ENCODE measurements at places on chromosomes 11 and 22.

DNA sequence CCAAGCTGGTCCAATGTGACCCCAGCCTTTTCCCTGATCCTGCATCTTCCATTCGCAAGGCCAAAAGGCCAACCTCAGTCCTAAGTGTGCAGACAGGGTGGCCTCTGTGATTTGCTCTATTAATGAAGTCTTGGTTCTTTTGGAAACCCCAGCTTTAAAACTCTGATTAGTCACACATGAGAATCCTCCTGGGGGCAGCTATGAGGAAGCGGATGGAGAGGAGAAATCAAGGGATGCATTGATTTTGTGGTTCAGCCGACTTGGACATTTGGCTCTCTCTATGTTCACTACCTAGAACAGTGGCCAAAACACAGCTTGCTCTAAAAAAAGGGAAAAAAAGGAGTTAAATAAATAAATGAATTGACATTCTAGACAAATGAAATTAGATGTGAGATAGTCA, 98.6 kb upstream of the USP47 start:
- DNase-seq, result no peak

DNA sequence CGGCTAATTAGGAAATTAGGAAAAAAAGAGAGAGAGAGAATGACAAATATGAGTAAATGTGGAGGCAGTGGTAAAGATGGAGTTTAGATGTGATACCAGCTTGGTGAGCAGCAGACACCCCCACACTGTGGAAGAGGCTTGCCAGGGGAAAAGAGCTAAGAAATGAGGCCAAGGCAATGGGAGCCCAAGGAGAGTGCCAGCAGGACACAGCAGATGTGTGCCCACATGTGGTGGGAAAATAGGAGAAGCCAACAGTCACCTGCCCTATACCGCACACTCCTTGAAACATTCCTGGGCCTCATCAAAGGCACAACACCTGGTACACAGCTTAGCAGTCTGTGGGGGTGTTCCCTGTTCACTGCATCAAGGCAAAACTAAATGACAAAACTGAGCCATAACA, 104.9 kb downstream of the FAM76B start:
- no peak for DNase-seq

GRCh38 chr22:40263191-40263590, 83.1 kb upstream of the ADSL start:
- DNase-seq, result no peak

DNA sequence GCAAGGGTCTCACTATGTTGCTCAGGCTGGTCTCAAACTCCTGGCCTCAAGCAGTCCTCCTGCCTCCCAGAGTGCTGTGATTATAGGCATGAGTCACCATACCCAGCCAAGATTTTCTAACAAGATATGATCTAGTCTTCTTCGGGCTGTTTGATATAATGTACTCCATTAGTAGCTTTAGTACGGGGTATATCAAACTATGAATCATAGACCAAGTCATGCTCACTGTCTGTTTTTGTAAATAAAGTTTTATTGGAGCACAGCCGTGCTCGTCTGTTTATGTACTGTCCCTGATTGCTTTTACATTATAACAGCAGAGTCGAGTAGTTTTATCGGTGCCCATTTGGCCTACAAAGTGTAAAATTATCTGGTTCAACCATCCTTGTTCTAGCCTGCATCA, 43.9 kb upstream of the GRIK4 start:
- no peak for DNase-seq

DNA sequence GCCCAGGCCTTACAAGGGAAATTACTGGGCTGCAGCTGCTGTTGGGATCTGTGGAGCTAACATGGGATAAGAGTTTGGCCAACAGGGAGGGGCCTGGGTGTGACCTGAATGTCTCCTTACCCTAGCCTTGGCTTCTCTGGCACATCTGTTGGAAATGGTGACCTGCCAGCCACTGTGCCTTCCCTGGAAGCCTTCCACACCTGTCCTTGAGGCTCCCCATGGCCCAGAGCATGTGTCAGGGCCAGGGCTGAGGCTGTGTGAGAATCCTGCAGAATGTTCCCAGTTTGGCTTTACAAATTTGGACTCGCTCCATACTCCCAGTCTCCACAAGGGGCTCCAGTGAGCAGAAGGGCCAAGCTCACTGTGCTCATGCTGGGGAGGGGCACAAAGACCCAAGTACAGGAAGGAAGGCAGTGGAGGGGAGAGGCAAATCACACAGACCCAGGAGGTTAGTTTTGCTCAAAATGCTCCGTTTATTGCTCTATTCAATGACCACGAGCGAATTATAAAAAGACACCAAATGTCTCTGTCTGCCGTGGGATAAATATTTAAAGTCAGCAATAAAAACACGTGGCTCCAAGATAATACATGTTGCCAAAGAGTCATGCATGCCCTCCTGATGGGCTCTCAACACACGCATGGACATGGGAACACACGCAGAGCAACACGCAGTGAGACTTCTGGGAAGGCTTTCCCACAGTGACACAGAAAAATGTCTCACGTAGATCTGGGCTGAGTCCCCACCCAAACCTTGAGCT, 1.7 kb upstream of the IGSF22 start:
- peak; percentile 37 for DNase-seq

DNA sequence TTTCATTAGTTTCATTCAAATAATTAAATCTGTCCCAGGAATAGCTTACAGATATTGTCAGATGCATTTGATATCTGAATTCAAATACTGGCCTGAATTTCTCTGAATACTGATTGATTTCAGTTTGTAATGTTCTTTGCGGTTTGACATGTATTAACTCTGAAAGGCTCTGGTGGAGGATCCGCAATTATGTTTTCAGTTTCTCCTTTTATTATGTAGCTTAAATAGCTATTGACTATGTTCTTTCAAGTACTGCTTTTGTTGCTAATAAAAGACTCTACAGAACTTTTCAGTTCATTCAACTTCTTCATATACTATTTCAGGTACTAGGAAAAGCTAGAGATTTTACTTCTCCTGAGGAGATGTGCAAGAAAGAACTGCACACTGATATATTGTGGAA, 2085.4 kb upstream of the RAG2 start:
- no peak for DNase-seq

- DNase-seq, result no peak
These were observed 368.4 kb downstream of the BUD13 start for GRCh38 chr11:116404462-116404798.

- no peak for DNase-seq
These were observed 567.4 kb downstream of the KCNA4 start for GRCh38 chr11:29449281-29450074.

- no peak for DNase-seq
These were observed 65.2 kb upstream of the CTSC start for GRCh38 chr11:88402784-88403183.

GRCh38 chr11:62141111-62142042, 17.6 kb downstream of the INCENP start:
- no peak for DNase-seq

Measured in T-helper 1 cell (primary cell).